ENCODE measurements at places on chromosomes 3 and 15.

DNA sequence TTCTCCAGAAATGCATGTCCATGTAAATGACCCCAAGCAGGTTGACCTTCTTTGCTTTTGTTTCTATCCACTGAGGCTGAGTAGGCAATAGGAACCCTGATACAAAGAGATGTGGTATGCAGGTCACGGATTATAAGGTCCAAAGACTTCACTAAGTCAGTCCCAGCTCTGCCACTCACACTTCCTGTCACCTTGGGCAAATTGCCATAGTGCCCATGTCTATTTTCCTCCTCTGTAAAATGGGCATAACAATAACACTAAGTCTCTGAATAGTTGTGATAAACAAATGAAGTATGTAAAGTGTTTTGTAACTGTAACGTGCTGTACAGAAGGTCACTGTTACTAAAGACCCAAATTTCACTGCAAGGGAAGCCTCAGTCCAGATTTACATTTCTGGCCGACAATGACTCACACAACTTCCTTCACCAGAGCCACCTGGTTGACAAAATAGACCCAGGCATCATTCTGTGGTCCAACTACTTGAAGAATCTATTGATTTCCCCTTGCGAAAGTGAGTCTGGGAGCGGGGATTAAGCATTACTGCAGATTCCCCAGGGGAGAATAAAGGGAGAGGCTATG lies 175.4 kb upstream of the LPP start:
- no peaks in the 10 kb centered on the region for H3K27me3 ChIP-seq
- H3K4me3 ChIP-seq: no peak overlapping the region
- no peaks in the 10 kb centered on the region for H3K36me3 ChIP-seq
- no peak for DNase-seq
- H3K4me1 ChIP-seq: no peaks in the 10 kb centered on the region

DNA sequence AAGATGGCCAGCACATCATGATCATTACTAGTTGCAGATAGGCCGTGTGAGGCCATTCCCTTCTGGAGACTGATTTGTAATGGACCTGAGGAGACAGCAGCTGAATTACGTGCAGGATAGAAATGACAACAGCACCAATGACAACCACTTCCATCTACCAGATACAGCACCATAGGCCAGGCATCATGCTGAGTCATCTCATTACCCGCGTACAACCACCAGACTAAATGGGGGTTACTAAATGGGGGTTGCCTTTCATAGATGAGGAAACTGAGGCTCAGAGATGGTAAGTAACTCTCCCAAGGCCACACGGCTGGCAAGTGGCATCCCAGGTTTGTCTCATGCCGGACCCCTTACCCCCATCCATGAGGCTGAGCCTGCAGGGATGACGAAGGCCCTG lies 32.8 kb upstream of the FAM107A start:
- no peaks in the 10 kb centered on the region for H3K4me1 ChIP-seq
- H3K36me3 ChIP-seq: no peaks in the 10 kb centered on the region
- no peak overlapping the region for H3K4me3 ChIP-seq
- no peak for DNase-seq

DNA sequence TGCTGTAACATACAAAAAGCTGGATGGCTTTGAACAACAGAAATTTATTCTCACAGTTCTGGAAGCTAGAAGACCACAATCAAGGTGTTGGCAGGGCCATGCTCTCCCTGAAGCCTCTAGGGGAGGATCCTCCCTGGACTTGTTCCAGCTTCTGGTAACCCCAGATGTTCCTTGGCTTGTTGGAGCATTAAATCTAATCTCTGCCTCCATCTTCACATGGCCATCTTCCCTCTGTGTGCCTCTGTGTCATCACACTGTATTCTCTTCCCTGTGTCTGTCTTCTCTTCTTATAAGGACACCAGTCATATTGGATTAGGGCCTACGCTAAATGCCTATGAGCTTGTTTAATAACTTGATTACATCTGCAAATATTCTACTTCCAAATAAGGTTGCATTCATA lies 109.5 kb downstream of the STAG1 start:
- no peaks in the 10 kb centered on the region for H3K4me1 ChIP-seq
- H3K27ac ChIP-seq: no peak overlapping the region
- no peak overlapping the region for H3K4me3 ChIP-seq
- no peak for DNase-seq
- H3K27me3 ChIP-seq: no peaks in the 10 kb centered on the region
- no peaks in the 10 kb centered on the region for H3K36me3 ChIP-seq

DNA sequence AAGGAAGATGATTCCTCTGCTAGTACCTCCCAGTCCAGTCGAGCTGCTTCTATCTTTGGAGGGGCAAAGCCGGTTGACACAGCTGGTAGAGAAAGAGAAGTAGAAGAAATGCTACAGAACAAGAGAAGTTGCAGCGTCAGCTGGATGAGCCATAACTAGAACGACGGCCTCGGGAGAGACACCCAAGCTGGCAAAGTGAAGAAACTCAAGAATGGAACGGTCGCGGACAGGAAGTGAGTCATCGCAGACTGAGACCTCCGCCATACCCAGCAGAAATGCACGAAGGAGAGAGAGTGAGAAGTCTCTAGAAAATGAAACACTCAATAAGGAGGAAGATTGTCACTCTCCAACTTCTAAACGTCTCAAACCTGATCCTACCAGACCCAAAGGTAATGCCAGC lies 19.0 kb upstream of the PARP14 start:
- H3K27ac ChIP-seq: no peak overlapping the region
- H3K36me3 ChIP-seq: no peaks in the 10 kb centered on the region

GRCh38 chr15:88915354-88915753 lies 2.2 kb upstream of the MFGE8 start:
- DNase-seq: no peak
- H3K4me1 ChIP-seq: peaks cover 34% of the 10 kb centered on the region
- no peak overlapping the region for H3K27ac ChIP-seq
- H3K4me3 ChIP-seq: no peak overlapping the region

DNA sequence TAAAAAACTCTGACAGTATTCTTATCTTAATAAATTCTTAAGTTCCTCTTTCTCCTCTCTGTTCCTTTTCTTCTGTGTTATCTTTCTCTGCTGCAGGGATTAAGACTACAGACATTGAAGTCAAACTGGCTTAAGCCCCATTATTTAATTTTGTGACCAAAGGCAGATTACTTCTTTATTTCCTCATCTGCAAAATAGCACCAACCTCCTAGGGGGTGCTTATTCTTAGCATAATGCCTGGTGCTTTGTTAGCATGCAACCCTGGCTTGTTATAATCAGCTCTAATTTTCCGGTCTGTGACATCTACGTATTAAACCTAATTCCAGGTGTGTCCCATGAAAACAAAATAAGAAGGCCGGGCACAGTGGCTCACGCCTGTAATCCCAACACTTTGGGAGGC lies 23.8 kb downstream of the SEMA6D start:
- no peak for DNase-seq
- no peak overlapping the region for H3K27ac ChIP-seq
- H3K4me3 ChIP-seq: no peak overlapping the region
- H3K36me3 ChIP-seq: no peaks in the 10 kb centered on the region
